ENCODE measurements at places on chromosomes 3 and 15.
A peak's percentile ranks its signal among the peaks of the same experiment; 100 is the strongest.

- DNase-seq: no peak
Measured at GRCh38 chr3:61080737-61081445, 170.4 kb downstream of the FHIT start.

DNA sequence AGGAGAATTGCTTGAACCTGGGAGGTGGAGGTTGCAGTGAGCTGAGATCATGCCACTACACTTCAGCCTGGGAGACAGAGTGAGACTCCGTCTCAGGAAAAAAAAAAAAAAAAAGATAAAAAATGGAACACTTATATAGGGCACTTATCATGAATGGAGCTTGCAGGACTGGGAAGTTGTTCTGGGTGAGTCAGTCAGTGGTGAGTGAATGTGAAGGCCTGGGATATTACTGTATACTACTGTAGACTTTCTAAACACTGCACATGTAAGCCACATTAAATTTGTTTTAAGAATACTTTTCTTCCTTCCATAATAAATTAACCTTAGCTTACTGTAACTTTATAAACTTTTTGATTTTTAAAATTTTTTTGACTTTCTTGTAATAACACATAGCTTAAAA, 59.8 kb downstream of the SFMBT1 start:
- peak; percentile 40 for DNase-seq

DNA sequence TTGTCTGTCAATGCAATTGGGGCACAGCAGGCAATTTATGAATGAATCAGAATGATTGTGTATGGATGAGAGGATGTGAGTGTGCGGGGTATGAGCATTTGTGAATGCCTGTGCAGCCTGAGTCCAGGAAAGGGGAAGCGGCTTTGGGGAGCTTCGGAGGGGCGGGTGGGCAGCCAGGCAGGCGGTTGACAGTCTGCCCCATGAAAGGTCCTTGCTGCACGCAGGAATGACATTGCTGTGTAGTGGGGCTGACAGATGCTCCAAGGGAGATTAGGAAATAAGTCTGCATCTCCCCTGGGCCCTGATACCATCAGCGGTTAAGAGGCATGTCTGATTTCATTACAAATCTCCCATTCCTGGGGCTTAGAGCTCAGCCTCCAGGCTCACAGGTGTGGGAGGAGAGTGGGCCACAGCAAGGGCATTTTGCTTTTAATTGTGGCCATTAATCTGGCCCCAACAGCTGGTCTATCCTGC, 26.4 kb upstream of the TSPAN3 start:
- DNase-seq: no peak

DNA sequence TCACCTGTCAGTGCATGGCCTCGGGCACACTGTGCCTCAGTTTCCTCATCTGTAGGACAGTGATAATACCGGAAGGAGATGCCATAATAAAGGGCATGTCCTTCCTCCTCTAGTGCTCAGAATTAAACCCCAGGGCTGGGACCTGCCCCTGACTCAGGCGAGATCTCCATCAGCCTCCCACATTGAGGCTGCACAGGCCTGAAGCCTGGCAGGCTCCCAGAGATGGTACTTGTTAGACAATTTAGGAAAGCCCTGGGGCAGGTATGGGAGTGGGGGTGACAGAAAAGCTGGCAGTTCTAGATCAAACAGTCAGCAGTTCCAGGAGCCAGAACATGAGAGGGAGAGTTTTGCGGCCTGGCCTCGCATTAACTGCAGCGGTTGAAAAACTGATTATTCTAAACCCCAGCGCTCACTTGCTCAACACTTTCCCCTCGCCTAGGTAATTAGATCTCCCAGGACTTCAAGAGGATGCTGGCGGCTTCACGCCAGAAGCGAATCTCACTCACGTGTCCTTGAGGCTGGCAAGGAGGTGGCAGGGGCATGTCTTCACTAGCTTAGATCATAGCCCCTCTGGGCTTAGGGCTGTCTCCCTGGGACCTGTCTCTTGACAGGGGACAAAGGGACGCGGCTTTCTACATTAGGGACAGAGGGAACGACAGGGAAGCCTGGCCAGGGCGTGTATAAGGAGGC, 73.1 kb downstream of the ATP2B2 start:
- DNase-seq: no peak

GRCh38 chr15:88920186-88920891, 7.2 kb upstream of the MFGE8 start:
- no peak for DNase-seq

Measured in cardiac fibroblast (primary cell).